ENCODE measurements at places on chromosomes 5 and 9.

DNA sequence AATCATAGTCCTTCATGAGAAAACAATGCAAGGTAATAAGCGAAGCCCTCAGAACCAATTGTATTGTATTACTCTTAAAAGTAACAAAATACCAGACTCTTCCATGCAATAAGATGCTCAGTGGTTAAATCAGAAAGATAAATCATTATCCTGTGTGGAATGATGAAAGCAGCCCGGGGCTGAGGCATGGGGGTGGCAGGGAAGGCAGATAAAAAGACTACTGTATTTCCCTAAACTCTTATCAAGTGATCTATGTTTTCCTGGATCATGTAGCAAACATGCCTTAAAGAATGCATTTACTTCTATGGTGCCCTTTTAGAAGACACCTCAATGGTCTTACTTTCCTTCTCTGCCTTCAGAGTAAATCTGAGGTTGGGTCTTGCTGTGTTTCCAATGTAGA, 105.6 kb upstream of the DAPK1 start:
- no peak for DNase-seq

GRCh38 chr5:114391321-114391720, 29.5 kb downstream of the KCNN2 start:
- no peak for DNase-seq

GRCh38 chr9:110777196-110777875, 108.7 kb downstream of the MUSK start:
- no peak for DNase-seq

DNA sequence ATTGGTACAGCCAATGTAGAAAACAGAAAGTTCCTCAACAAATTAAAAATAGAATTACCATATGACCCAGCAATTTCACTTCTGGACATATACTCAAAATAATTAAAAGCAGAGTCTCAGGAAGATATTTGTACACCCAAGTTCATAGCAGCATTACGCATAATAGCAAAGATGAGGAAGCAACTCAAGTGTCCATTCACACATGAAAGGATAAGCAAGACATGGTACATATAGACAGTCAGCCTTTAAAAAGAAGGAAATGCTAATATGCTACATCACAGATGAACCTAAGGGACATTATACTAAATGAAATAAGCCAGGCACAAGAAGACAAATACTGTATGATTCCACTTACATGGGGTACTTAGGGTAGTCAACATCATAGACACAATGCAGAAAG, 76.7 kb downstream of the ANXA2R start:
- DNase-seq: no peak

DNA sequence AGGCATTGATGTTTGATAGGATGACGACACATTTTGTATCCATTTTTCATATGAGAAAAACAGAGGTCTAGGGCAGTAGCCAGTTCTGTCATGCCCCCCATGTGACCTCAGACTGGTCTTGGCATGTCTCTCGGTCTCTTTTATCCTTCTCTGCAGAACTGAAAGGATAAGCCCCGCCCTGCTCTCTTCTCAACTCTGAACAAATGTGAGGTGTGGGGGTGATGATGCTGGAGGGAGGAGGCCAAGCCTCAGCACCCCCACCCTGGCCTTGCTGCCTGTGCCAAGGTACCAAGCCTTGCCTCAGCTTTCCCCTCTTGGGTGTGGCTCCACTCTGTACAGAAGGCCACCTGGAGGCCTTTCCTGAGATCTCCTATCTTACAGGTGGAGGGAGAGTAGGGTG, 19.5 kb upstream of the CRB2 start:
- no peak for DNase-seq

GRCh38 chr5:122137702-122138101, 8.4 kb downstream of the ZNF474 start:
- DNase-seq: no peak

DNA sequence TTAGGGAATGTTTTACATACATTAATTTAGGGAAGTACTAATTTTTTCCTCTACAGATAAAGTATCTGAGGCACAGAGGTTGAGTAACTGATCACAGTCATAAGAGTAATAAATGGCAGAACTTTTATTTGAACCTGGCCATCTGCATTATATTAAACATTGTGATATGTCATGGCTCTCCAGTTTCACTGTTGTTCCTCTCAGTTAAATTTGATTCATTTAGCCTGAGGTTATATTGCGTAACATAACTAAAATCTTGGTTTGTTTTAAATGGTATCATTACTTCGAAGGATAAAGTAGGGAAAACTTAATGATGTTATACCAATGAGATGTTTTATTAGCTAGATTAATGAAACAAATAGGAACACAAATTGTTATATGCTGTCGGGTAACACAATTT, 284.4 kb downstream of the KDM4C start:
- DNase-seq: no peak

GRCh38 chr5:53323511-53323910, 156.9 kb upstream of the FST start:
- DNase-seq: no peak

- no peak for DNase-seq
These were observed 72.7 kb downstream of the TTLL11 start for GRCh38 chr9:122020398-122020797.

GRCh38 chr5:1106385-1107166, 5.3 kb downstream of the SLC12A7 start:
- DNase-seq: no peak

DNA sequence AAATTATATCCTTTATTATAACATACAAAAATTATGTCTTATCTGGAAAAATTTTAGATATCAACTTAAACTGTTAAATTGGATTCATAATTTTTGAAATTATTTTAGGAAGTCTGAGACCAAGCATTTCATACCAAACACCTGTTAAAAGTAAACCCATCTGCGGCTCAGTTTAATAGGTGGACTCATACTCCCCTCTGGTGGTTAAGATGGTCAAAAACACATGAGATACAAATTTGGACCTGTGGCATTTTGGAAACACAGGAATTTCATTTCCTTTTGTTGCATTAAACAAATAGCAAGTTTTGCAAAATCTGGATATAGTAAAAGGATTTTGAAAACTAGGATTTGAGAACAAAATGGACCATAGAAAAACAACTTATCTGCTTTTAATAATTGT, 53.7 kb downstream of the RGMB start:
- no peak for DNase-seq

DNA sequence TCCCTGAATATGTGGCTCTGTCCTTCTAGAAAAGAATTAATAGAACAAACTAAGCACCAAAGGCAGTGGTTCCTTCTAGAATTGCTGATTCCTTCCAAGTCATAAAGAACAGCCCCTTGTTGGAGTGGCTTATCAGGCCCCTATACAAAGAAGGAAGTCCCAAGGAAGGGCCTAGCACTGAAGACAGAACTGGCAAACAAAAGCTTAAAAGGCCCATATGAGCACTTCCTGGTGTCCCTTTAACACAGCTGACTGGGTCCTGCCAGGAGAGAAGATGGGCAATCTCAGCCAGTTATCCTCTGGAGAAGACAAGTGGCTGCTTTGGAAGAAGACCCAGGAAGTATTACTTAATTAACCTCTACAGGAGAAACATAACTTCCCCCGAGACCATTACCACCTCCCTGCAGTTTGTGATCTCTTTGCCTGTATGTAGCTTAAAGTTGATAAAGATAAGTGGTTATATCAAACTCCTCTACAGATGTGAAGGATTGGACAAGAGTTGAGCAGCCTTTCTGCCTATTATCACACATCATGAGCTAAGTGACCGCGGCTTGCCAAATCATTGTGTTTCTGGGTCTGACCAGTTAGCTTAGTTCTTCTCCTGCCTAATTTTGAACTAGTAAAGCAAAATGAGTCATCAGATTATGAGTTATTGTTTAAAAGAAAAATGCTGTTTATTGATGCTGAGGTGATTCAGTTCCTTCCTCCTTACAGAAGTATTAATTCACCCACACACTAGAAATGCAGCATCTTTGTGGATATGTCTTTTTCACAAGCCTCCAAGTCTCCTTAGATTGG, 13.3 kb upstream of the STING1 start:
- DNase-seq: no peak

DNA sequence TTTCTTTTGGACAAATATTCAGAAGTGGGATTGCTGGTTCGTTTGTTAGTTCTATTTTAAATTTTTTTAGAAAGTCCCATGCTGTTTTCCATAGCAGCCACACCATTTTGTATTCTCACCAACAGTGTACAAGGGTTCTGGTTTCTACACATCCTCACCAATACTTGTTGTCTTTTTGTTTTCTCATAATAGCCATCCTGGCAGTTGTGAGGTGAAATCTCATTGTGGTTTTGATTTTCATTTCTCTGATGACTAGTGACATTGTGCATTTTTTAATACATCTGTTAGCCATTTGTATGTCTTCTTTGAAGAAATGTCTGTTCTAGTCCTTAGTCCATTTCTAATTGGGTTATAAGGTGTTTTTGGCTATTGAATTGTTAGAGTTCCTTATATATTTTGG, 214.3 kb downstream of the ARRDC3 start:
- DNase-seq: no peak

GRCh38 chr9:133730994-133731715, 7.0 kb downstream of the SARDH start:
- no peak for DNase-seq

GRCh38 chr5:98770209-98770910, 3.1 kb upstream of the RGMB start:
- no peak for DNase-seq

DNA sequence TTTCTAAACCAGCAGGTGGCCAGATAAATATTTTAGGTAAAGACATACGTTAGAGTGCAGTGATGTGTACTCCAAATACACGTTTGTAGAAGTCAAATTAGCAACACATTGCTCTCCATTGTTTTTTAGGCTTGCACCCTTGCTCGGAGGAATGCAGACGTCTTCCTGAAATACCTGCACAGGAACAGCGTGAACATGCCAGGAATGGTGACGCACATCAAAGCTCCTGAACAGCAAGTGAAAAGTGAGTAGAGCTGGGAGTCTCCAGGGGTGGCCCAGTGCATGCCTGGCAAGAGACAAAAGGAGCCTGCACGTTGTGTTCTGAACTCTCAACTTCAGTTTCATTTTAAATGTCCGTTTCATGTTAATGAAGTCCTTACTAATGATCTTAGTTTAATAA, 207.5 kb upstream of the OTULINL start:
- DNase-seq: no peak

GRCh38 chr9:114864471-114864870, 58.6 kb upstream of the TNFSF15 start:
- DNase-seq: no peak

- no peak for DNase-seq
These were observed 82.5 kb downstream of the PSD2 start for GRCh38 chr5:139878093-139878492.

DNA sequence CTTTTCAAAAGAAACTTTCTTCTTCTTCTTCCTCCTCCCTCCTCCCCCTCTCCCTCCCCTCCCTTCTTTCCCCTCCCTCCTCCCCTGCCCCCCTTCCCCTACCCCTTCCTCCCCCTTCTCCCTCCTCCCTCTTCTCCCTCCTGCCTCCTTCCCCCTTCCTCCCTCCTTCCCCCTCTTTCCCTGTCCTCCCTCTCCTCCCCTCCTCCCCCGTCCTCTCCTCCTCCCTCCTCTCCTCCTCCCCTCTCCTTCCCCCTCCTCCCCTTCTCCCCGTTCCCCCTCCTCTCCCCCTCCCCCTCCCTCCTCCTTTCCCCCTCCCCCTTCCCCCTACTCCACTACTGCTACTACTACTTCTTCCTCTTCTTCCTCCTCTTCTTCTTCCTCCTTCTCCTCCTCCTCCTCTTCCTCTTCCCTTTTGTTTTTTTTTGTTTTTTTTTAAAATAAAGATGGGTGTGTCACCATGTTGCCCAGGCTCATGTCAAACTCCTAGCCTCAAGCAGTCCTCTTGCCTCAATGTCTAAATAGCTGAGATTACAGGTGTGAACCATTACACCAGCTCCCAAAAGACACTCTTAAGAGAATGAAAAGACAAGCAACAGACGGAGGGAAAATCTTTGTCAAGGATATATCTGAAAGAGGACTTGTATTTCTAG, 87.5 kb downstream of the SCAMP1 start:
- no peak for DNase-seq

GRCh38 chr5:142491270-142491669, 166.4 kb upstream of the SPRY4 start:
- DNase-seq: no peak

DNA sequence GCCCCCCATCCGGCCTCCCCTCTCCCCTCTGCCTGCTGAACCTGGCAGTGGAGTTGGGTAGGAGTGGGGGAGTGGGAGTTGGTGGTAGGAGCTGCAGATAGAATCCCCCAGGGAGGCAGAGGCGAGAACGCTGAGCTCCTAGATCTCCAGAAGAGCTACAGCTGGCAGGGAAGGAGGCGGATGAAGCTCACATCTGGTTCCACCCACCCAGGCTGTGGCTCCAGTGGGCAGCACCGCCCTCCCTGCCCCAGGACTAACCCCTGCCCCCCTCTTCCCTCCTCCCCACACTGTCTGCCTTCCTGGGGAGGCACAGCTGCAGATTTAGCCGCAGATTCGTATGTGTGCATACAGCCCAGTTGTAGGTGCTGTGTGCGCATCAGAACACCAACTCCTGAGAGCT, 34.2 kb downstream of the C9orf50 start:
- DNase-seq: no peak

- DNase-seq: no peak
These were observed 284.9 kb upstream of the IRX1 start for GRCh38 chr5:3310541-3311261.

DNA sequence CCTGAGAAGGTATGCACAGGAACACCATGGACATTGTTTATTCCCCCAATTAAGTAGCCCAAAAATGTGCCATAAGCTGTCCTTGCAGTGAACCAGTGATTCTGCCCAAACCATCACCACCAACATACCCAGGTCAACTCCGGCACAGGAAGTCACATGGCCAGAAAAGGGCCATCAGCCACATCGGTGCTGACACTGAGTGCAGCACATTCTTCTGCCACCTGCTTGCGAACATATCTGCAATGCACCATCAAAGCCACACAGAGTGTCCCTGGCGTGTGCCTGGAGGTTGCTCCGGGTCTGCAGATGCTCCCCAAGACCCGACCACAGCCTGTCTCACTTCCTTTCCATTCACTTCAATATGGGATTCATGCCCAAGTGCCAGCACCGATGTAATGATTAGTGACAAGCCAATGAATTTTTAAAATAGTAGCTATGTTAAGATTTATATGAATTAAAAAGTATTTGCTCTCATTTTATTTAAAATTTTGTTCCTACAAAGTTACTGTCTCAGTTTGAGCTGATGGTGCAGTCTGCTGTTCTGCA, 37.6 kb downstream of the SYK start:
- DNase-seq: no peak

DNA sequence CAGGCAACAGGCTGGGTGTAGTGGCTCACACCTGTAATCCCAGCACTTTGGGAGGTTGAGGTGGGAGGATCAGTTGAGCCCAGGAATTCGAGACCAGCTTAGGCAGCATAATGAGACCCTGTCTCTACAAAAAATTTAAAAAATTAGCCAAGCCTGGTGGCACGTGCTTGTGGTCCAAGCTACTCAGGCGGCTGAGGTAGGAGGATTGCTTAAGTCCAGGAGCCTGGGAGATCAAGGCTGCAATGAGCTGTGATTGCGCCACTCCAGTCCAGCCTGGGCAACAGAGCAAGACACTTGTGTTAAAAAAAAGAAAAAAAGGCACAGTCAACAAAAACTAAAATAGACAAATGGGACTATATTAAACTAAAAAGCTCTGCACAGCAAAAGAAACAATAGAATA, 29.3 kb downstream of the ATP6V0E1 start:
- DNase-seq: no peak
